ENCODE measurements at places on chromosomes 2 and 18. TPM values are rescaled to one million over a fixed set of nuclear protein-coding genes. Genes with fewer than 3 reads are reported as not detected.
A peak's percentile ranks its signal among the peaks of the same experiment; 100 is the strongest.

DNA sequence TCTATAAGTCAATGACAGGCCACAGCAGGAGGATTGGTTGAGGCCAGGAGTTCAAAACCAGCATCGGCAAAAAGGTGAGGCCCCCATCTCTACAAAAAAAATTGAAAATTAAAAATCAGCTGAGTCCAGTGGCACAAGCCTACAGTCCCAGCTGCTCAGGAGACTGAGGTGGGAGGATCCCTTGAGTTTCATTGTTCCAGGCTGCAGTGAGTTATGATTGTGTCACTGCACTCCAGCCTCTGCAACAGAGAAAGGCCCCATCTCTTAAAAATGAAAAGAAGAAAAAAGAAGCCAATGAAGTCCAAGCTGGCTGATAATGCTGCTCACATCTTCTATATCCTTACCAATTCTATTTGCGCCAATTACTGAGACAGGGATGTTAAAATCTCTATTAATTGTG lies 39.1 kb downstream of the MRPS5 start:
- no peak for DNase-seq

GRCh38 chr2:36351736-36352349 lies 3.7 kb upstream of the CRIM1 start:
- peak; percentile 77 for DNase-seq

DNA sequence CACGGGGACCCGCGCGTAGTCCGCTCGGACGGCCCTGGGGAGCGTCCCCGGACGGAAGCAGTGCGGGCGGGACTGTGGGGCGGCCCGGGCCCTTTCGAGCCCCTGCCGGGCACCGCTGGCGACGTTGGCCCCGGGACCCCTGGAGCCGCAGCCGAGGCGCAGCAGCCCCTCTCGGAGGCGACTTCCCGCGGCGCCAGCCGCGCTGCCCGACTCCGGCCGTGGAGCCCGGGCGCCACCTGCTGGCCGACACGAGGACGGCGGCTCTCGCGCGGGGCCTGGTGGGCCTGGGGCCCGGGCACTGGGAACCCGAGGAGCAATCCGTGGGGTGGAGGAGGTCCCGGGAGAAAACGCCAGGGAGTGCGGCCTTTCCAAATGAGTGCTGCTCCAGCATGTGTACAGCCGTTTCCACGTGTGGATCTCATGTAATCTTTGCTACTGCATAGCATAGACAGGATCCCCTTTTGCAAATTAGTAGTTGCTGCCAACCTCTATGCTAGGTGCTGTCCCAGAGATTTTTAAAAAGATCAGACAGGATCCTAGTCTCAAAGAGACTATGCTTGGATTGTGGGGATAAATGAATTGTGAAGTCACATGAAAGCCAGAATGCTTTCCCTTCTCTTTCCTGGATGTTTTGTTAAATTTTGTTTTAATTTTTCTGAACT lies 4.0 kb downstream of the ID2 start:
- DNase-seq, result peak; percentile 89

DNA sequence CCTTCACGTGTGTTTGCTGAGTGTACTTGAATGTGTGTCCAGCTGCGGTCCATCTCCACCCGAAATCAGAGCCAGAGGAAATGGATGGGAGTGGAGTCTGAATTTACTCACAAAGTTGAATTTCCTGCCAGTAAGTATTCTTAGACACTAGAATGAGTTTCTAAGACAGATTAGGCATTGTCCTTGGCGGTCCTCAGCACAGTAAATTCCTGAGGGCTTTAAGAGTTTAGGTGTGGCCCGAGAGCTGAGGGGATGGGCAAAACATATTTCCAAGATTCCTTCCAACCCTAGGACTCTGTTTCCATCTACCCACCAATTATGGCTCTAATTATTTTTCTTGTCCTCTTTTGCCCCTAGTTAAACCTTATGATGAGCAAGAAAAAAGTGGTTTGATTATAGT lies 90.3 kb upstream of the PHLPP1 start:
- peak; percentile 58 for DNase-seq

DNA sequence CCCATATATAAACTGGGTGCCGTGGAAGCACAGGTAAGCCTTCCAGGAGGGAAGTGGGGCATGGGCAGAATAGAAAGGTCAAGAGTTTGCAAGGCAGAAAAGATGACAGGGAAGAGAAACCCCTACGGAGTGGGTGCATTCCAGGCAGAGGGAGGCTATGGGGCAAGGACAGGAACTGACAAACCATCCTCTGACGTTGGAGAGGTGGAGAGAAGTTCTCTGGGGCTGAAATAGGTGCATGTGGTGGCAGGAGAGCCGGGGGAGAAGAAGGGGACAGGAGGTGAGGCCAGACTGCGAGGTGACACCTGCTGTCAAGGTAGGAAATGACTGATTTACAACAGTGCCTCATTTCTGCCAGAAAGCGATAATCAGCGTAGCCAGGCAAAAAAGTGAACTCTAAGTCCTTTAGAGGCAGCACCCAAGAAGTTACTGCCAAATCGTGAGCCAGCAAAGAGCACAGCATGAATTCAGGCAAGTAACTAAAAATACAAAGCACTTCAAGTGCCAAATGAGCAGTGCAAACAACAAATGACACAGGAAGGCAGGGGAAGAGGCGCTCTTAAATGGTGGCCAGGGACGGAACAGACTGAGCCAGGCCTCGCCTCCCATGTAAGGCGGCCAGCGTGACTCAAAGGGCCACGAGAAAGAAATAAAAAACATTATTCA lies 113.3 kb upstream of the ACVR1C start:
- no peak for DNase-seq

The ZBTB7C gene
- polyA plus RNA-seq, result 3.2 TPM

The TMEM237 gene
- 7.0 TPM for polyA plus RNA-seq

The ABCA12 gene
- 0.10 TPM for polyA plus RNA-seq
